NB4 (cell line): ENCODE measurements at places on chromosomes 2 and 18.

DNA sequence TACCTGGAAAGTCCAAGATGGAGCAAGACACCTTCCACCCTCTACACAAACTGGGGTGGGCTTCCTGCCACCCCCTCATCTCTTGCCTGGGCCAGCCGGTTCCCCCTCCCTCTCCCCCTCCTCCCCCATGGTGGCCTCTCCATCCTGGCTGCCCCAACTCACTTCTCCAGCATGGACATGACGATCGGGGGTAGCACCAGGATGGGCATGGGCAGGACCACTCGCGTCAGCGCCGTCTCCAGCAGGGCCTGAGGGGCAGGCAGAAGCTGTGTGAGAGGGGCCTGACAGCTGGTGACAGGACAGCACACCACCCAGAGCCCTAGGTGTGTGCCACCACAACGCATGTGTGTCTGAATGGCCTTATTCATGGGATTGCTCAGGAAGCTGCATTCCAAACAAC lies 51.0 kb downstream of the EMX1 start:
- no peak for DNase-seq

DNA sequence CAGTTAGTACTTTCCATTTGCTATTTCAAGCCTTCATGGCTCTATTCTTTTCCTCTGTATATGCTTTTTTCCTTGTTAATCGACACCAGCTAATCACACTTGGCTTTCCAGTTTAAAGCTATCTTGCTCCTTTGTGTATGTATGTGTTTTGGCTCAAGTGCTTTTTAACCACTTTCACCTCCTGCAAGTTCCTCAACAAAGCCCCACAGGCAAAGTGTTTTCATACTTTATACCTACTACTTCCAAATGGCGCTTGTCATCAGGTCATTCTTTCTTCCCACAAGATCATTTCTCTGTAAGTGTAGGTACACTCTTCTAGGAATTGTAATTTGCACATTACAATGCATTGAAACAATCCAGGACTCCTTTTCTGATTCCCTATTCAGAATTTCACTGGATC lies 64.0 kb upstream of the FIGN start:
- no peak for DNase-seq

GRCh38 chr18:35477497-35477896 lies 20.3 kb downstream of the INO80C start:
- peak; percentile 46 for DNase-seq

DNA sequence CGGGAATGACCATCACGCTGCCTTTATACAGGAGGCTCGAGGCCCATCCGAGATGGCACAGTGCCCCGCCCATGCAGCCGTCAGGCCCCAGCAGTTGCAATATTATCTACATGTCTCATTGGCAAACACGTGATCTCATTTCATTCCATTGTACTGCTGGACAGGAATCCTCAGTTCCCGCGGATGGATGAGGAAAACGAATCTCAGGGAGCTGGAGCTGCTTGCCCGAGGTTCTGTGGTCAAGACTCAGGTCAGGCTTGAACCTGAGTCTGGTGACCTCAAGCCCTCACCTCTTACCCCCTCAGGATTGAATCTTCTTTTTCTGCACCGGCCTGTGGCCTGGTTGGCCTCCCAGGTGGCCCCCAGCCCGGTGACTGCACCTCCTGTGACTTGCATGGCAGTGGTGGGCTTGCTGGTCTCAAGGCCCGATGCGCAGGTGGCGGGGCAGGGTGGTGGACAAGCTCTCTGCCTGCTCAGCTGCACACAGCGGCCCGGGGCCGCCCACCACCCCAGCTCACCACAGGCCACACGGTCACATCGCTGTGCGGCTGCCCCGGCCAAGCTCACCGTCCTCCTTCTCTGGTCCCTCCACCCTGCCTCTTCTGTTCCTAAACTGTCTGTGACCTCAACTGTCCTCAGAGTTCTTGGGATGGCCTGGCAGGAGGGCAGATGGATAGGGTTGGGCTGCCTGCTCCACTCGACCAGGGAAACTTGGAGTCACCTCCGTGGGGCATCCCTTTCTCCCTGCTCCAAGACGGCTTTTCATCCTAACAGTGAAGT lies 52.0 kb upstream of the HS6ST1 start:
- no peak for DNase-seq

DNA sequence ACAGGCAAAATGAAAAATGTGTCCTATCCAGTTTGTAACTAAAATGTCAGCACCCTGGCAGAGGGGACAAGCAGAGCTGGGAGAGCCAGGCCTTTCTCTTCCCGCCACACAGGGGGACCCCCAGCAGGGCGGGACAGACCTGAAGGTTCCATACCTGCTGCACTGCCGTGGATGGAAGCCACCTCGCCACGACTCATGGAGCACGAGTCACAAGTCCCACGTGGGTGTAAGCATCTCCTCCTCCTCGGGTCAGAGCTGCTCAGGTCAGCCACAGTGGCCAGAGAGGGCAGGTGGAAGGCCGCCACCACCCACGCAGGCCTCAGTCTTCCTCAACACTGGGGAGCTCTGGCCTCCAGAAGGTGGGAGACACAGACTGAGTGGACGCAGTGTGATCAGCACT lies 21.0 kb downstream of the C1QL2 start:
- DNase-seq, result no peak

DNA sequence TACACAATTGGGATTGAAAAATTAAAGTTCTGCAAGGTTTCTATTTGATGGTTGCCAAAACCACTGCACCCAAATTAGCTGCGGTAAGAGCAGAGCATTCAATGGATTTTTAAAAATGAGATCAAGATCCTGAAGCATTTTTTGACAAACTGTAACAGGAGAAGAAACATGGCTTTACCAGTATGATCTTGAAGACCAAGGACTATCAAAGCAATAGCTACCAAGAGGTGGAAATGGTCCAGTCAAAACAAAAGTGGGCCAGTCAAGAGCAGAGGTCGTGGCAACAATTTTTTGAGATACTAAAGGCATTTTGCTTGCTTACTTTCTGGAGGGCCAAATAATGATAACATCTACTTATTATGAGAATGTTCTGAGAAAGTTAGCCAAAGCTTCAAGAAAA lies 186.8 kb downstream of the RDH14 start:
- DNase-seq, result no peak

DNA sequence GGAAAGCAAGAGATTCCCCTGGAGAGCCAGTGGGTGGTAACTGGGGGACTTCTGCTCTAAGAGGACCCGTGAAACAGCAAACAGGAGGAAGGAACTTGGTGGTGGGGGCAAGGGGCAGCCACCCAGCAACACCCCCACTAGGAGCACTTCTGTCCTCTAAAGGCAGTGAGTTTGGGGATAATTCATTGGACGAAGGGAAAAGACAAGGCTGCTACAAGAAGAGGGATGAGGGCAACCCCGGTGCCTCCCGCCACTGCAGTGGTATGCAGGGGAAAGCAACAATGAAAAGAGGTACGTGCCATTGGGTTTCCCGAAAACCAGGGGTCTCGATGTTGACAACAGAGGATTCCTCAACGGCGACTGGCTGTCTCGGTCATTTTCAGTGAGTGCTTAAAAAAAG lies 9.1 kb downstream of the RPL31 start:
- DNase-seq, result no peak

DNA sequence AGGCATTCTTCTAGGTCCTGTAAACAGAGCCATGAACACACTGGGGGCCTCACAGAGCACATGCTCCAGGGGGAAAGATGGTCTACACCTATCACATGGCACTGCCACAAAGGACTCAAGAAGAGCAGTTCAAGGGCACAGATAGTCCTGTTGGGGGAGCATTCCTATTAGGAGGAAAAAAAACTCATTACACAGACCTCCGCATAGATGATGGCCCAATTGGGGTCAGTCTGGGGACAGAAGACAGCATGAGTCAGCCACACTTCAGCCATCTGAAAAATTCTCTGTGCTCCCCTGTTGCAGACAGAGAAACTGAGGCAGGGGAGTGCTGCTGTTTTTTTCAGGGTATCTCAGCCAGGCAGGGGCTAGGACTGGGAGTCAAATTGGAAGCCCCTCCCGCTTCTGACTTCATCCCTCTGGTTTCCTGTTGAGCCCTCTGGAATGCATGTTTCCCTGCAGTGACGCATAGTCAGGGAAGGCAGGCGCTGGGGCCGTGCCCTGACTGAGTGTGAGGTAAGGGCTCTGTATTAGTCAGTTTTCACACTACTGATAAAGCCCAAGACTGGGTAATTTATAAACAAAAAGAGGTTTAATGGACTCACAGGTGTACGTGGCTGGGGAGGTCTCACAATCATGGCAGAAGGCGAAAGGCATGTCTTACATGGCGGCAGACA lies 67.9 kb downstream of the RHOB start:
- no peak for DNase-seq

DNA sequence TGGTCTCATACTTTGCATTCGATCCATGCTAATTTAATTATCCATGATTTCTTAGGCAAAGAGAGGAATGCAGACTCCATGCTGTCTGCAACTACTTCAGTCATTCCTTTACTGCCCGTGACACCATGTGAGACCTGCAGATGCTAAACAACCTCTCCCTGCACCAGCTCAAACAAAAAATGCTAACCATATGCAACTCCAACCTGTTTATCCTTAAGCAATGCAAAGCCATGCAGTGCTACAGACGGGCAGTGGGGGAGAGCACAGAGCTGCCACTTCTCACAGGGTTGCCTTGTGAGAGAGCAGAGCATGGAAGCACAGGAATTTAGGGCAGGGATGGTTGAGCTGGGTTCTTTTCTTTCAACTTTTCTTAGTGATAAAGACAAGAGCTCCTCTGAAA lies 74.9 kb upstream of the KLHL14 start:
- DNase-seq, result no peak

DNA sequence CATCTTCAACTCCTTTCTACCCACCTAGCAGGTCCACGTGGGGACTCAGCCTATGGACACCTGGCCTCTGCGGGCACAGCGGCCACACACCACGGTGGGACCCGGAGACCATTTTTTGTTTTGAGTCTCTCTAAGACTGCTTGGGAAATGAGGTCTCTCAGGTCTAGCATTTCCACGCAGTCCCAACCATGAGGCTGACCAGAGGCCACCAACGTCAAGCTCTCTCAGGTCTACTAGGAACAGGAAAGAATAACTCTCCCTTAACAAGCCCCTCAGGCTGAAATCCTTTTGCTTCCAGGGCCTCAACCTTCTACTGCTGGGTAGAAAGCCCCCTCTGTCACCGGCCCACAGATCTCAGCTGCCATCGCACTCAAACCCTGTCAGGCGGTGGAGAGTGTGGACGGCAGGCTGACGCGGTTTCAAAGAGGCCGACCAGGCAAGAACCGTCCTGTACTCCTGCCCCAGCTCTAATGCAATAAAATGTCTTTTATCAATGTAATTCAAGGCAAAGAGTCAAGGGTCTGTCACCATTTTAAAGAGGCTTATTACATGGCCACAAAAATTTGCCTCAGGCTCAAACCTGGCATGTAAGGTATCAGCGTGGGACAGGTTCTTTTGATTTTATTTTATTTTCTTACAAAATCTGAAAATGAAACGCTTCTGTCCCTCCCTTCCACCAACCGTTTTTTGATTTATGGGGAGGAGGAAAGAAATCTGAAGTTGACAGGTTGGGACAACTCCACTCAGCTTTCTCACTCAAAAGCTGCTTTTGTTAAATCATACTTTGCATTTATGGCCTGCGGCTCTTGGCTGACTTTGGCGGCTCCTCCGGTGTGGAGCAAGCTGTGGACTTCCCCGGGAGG lies 74.0 kb downstream of the BCL11A start:
- no peak for DNase-seq

GRCh38 chr18:50797142-50797541 lies 22.7 kb downstream of the MRO start:
- DNase-seq, result no peak

- DNase-seq, result no peak
Observed at GRCh38 chr2:27709326-27709725, 45.6 kb downstream of the SLC4A1AP start.

GRCh38 chr2:82226441-82226840 lies 1921.9 kb upstream of the LRRTM1 start:
- DNase-seq, result no peak

DNA sequence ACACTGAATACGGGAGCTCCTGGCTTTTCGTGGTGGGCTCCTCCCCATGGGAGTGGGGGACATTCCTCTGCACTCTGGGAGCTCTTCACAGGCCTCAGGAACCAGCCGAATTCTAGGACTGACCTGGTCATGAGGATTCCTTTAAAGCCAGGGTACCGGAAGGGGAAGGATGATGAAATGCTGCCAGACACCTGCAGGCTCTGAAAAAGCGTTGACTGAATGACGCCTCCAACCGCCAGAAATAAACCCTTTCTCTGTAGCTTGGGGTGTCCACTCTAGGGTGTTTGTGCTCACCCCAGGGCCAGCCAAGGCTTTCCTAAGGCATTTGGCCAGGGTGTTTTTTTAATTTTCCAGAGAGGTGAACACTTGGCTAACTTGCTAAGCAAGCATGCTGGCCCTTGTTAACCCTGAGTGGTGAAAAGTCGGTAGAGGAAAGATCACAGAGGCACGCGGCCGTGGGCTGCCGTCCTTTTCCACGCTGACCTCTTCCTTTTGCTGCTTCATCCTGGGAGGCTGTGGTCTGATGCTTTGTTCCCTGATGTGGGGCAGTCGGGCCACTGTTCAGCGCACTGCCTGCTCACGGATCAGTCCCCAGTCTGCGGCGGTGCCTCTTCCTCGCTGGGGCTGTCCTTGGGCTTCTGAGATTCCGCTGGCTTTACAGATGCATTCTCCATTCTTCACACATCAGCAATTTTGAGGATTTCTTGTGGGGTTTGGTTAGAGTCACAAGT lies 32.0 kb downstream of the IMPA2 start:
- DNase-seq, result no peak

GRCh38 chr18:58225101-58225500 lies 181.1 kb downstream of the NEDD4L start:
- no peak for DNase-seq

DNA sequence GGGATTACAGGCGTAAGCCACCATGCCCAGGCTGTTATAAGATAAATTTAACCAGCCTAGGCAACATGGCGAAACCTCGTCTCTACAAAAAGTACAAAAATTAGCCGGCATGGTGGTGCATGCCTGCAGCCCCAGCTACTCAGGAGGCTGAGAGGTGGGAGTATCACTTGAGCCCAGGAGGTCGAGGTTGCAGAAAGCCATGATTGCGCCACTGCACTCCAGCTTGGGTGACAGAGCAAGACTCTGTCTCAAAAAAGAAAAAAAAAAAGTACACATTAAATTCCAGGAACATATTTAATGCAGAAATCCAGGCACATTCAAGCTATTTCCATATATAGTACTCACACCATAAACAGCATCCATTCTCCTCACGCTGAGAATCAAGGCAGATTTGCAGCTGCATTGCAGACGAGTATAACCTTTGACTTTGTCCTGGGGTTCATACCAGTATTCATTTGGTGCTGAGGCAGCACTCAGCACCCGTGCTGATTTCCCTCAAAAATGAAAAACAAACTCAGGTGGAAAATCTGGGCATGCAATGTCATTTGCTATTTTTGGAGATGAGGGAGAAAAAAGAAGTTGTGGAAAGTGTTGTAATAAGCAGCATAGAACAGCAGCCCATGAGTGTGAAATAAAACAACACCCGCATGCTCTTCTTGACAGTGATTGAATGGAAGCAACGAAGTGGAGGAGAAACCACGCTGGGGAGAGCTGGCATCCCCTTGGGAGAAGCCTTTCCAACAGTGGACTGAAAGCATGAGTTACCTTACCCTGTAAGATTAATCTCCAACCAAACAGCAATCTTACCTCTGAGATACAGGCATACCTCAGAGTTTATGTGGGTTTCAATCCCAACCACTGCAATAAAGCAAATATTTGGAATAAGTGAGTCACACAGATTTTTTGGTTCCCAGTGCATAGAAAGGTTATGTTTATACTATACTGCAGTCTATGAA lies 46.8 kb upstream of the ANXA4 start:
- peak; percentile 92 for DNase-seq
